ENCODE measurements at places on chromosomes 1 and 21.

GRCh38 chr1:36076979-36077573, 6.8 kb upstream of the TEKT2 start:
- DNase-seq = no peak

DNA sequence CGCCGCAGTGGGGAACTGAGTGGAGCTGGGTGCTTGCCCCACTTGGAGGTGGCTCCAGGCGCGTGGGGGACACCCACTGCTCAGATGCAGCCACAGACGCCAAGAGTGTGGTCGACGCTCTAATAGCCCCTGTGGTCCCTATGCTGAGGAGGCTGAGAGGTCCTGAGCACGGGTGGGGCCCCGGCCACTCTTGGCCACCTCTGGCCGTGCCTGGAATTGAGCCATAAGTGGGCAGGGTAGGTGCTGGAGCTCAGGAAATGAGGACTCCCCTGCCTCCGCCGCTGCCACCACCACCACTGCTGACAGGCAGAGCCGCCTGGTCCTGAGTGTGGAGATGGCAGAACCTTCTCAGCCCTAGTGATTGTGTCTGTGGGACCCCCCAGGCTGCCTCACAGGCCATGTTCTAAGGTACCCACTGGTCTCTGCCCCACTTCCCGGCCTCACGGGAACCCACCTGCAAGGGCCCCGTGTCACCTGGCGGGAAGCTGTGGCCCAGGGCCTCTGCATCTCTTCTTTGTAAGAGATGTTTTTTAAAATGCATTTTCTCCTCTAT, 34.6 kb upstream of the DIP2A start:
- no peak for DNase-seq

DNA sequence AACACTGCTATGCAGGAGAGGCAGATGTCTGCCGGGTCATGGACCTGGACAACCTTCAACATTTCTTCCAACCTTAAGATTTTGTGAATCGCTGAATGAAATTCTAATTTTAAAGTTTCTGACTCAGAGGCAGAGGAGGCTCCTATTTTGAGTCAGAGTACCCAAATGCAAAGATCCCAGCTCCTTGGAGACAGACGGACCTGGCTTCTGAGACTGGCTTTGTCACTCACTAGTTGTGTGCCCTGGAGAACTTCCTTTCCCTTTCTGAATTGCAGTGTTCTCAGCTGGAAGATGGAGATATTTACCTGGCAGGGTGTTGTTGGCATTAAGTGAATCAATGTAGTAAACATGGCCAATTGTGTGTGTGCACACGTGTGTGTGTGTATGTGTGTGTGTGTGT, 51.9 kb downstream of the IER5 start:
- DNase-seq = no peak

- DNase-seq = no peak
These were observed 2.5 kb upstream of the DUSP23 start for GRCh38 chr1:159778266-159778665.

- no peak for DNase-seq
These were observed 2.8 kb upstream of the EYA3 start for GRCh38 chr1:28091043-28091781.

- no peak for DNase-seq
These were observed 20.0 kb downstream of the SCYL3 start for GRCh38 chr1:169873582-169874199.

DNA sequence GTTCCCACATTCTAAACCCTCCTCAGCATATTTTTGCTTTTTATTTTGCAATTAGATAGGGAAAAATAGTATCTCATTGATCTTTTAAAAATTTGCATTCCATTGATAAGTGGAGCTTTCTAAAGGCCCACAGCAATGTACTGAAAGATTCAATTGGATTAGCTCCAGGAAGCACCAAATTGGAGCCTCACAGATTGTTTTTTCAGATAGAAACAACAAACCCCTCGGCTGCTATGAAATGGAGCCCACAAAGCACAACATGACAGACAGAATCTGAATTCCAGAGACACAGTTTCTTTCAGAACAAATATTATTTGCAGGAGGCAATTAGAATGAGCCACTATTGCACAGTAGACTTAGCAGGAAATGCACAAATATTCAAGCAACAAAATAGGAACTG, 58.9 kb upstream of the KIF26B start:
- DNase-seq = no peak

- DNase-seq = no peak
These were observed 897 bp downstream of the EPHX4 start for GRCh38 chr1:92030656-92031107.

DNA sequence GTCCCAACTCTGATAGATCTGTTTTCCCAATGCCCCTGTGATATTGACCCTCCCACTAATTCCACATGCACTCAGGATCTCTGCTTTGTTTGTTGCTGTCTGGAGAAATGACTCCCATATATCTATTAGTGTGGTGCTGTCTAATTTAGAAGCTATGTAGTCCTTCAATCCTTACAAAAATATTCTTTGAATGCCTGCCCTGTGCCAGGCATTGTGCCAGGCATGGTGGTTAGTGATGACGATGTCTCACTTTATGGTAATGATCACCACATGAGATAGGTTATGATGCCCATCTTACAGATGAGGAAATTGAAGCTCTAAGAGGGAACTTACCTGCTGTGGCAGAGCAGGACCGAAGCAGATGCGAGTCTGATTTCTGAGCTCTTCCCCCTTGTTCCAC, 12.9 kb downstream of the MYOG start:
- no peak for DNase-seq

- no peak for DNase-seq
These were observed 21.1 kb downstream of the UBAP2L start for GRCh38 chr1:154241703-154242351.

DNA sequence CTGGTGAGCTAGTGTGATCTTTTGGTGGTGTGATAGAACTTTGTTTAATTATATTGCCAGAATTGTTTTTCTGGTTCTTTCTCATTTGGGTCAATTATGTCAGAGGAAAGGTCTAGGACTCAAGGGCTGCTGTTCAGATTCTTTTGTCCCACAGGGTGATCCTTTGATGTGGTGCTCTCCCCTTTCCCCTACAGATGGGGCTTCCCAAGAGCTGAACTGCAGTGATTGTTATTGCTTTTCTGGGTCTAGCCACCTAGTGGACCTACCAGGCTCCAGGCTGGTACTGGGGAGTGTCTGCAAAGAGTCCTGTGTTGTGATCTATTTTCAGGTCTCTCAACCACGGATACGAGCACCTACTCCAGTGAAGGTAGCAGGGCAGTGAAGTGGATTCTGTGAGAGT, 25.9 kb upstream of the CD84 start:
- no peak for DNase-seq
